ENCODE measurements at places on chromosomes 1 and 21. TPM values are rescaled to one million over a fixed set of nuclear protein-coding genes. Genes with fewer than 3 reads are reported as not detected.

The SEMA4A gene
- 41.2 TPM for total RNA-seq

The KAZN gene
- total RNA-seq: not detected

The KCNE1 gene
- 0.49 TPM for total RNA-seq

The PTPN7 gene
- total RNA-seq: 124 TPM

The TSPAN1 gene
- not detected for total RNA-seq

DNA sequence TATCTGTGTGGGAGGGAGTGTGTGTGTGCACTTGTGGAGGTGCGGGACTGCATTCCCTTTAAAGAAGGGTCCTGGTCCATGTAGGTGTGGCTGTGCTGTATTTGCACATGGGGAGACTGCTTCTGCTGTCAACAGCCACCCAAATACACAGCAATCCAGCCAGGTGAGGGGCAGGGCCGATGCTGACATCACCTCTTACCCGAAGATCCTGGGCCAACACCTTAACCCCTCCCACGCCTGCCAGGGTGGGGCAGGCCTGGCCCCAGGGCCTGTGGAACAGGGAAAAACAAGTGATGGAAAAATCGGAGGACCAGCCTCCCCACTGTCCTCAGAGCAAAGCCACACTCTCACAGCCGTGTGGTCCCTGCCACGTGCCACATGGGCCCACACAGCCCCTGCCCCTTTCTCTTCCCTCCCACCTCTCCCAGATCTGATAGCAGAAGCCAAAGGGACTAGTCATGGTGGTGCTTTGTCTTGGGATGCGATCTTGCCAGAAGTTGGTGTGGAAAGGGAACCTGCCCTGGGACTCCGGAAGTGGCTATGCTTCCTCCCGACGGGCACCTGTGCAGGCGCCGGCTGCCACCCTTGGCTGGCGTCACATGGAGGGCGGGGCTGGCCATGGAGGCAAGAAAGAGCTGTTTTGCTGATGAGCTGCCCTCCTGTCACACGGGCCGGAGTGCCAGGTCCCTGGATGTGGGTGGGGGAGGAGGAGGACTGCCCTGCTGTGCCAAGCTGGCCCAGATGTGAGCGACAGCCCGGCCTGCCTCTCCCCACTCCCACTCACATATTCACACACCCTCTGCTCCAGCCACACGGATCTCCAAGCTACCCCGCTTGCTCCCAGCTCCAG is 7.8 kb upstream of the CASZ1 start:
- DNase-seq: no peak

- no peak for DNase-seq
These were observed 27.2 kb downstream of the NGF start for GRCh38 chr1:115310581-115311473.

DNA sequence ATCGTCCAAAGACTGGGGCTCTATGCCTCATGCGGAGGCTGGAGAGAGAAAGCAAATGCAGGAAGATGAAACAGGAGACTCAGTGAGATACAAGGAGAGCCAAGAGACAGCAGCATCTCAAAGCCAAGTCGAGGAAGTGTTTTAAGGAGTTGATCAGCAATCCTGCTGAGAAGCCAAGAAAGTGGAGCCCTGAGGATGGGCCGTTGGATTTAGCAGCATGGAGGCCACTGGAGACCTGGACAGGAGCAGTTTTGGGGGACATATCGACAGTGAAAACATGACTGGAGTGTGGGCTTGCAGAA is 107.4 kb upstream of the ZBTB40 start:
- DNase-seq: no peak

DNA sequence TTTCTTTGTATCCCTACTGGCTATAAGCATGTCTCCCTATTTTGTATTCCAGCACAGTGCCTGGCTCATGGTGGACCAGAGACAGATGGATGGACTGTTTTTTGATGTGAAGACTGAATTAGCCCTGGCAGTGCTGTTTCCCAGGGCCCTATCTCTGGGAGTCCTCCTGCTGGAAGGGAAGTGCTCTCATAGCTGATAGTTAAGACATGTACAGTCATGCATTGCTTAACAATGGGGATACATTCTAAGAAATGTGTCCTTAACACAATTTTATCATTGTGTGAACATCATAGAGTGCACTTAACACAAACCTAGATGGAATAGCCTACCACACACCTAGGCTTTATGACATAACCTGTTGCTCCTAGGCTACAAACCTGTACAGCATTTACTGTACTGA is 21.1 kb downstream of the TLCD4 start:
- no peak for DNase-seq

DNA sequence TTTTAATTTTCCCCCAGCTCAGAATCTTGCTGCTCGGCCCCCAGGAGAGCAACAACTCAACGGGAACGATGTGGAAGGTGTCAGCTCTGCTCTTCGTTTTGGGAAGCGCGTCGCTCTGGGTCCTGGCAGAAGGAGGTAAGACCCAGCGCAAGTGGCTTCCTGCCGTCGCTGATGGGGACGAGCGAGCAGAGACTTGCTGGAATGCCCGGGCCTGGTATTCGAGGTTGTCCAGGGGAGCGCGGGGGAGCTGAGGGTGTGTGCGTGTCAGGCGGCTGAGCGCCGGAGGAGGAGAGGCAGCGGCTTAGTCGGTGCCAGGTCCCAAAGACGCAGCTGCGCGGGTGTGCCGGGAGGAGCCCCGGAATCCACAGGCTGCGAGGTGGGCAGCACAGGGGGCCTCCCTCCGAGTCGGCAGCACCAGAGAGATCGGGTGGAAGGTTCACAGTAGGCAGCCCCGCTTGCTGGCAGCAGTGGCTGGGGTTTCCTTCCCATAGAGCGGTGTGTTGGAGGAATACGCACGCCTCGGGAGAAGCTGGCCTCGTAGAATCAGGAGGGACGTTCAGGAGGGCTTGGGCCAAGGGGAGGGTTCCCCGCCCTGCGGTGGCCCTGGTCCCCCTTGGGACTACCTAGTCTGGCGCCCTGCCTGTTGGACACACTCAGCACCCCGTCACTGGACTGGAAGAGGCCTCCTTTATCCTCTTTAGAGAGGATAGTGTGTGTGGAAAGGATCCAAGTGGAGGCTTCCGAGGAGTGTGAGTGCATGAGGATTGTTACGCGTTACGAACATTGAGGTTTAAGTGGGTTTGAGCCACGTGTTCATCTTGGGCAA is 547 bp downstream of the PDPN start:
- no peak for DNase-seq

GRCh38 chr21:45148316-45148990 is 74.1 kb downstream of the ADARB1 start:
- no peak for DNase-seq

DNA sequence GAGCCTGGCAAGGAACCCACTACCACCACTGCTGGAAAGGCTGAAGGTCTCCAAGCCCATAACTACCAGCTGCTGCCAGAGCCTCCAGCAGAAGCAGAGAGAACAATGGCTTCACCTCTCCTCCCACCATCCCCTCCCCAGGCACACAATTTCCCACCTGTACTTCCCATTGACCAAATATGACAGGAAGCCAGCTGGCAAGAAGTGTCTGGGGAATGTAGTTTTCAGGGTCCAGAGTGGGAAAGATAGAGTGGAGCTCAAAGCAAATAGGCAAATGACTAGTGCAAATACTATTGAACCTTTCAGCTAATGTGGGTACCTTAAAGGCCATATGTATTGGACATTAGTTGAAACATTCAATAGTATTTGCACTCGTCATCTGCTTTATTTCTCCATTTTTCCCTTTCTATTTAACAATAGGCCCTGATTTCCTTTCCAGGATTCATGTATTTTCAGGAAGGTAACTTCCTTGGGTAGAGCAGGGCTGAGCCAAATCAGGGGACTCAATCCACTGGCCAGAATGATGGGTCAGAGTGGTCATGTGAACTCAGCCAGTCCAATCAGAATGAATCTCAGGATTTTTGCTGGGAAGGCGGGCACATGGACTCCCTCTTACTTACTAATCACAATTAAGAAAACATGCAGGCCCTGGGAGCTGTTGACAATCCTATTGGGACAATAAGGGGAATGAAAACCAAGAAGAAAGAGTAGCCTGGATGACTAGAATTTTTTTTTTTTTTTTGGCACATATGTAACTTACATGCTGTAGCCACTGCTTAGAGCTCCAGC is 12.1 kb upstream of the NFYC start:
- no peak for DNase-seq

DNA sequence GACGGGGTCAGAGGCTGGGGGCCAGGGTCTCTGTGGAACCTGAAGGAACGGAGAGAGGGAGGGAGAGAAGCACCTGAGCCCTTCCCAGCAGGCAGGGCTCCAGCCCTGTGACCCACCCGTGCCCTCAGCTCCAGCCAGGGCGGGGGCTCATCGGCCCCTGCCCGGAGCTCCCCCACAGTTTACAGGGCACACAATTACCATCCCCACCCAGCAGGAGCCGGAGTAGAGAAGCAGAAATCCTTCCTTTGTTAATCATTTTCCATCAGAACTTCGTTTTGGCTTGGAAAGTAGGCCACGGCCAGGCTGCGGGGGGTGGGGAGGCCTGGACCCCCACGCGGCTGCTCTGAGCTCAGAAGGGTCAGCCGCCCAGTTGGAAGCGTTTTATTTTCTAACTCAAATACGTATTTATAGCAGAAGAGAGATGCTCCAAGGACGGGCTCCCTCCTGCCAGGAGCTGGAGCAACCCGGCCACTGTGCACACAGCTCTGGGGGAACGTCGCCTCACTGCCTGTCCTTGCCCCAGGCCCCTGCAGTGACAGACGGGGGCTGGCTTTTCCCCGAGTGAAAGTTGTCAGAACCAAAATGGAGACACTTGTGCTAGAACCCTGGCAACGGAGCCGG is 42.7 kb upstream of the ADARB1 start:
- no peak for DNase-seq

- no peak for DNase-seq
These were observed 63.5 kb upstream of the EDN2 start for GRCh38 chr1:41547781-41548560.

- DNase-seq: no peak
These were observed 5.5 kb downstream of the MFSD2A start for GRCh38 chr1:39960431-39960958.

DNA sequence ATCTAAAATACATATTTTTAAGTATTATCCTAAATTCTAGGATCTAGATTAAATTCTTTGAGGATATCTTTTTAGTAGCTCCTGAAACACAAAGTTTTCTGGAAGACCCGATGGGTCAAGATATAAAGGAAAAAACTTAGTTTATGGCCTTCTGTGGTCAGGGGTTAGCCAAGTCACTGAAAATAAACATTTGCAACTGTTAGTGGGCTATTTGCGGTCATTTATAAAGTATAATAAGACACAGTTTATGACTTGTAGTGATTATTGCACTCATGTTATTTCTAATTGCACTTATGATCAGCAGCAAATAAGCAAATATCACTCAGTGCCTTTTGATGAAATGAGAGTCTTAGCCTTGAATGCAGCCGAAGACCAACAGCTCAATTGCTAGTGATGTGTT is 183.3 kb downstream of the NFIA start:
- no peak for DNase-seq
